Neural crest cell (in vitro differentiated cells): ENCODE measurements at places on chromosomes 2 and 18.

DNA sequence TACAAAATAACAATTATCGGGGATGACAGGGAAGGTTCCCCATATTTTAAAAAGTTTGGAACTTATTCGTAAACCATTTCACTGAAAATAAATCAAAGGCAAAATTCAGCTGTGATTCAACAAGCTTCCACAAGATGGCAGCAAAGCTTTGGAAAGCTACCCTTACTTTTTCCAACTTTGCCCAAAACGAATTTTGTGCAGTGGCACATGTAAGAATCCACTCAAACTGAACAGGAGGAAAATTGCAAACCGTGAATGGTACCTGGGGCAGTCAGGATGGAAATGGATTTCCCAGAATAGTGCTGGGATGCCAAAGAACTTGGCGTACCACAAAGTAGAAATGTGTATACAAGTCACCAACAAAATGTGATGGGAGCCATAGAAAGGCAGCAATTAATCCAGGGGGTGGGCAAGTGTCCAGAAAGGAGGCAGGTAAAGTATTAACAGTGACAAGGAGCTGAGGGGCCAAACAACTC is 10.7 kb downstream of the RPL31 start:
- DNase-seq = peak; percentile 54

- no peak for DNase-seq
Measured at GRCh38 chr2:128726236-128726635, 407.6 kb upstream of the HS6ST1 start.

GRCh38 chr2:142722569-142722968 is 154.9 kb upstream of the KYNU start:
- no peak for DNase-seq

GRCh38 chr2:26561918-26562810 is 79.0 kb downstream of the CIB4 start:
- DNase-seq = no peak

DNA sequence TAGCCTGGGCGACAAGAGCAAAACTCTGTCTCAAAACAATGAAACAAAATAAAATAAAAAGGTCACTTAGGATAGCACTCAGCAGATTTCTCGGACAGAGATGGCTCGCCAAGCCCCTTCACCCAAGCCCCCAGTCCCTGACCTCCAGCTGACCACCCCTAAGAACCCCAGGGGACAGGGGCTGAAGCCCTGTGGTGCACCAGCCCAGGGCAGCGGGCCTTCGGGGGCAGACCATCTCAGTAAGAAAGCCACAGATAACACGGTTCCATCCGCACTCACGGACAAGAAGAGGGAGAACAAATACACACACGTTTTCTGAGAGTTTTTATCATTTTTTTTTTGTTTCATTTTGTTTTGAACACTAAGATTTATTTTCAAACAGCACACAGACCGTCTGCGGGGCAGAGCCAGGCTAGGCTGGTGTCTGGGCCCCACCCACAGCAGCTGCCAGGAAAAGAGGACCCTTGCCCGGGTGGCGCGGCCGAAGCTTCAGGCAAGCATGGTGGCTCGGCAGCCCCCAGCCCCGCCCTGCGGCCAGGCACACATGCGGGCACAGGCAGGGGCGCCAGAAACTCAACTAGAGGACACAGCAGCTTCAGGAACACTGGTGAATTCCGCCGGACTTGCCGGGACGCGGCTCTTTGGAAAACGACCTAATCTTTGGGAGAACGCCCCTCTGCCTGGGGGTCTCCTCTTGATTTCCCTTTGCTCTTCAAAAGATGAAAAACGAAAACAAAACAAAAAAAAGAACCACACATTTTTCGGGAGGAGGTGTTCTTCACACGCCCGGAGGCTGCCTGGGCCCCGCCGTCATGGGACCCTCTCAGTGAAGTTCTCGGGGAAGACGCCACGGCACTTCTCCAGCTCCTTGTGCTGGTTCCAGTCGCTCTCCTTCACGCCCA is 59.0 kb downstream of the BIN1 start:
- no peak for DNase-seq

- no peak for DNase-seq
Measured at GRCh38 chr18:10060841-10061240, 147.0 kb downstream of the VAPA start.

- DNase-seq = peak; percentile 14
Measured at GRCh38 chr2:169828141-169828811, 1.0 kb downstream of the UBR3 start.

- no peak for DNase-seq
Measured at GRCh38 chr18:58758606-58759005, 87.3 kb downstream of the MALT1 start.

DNA sequence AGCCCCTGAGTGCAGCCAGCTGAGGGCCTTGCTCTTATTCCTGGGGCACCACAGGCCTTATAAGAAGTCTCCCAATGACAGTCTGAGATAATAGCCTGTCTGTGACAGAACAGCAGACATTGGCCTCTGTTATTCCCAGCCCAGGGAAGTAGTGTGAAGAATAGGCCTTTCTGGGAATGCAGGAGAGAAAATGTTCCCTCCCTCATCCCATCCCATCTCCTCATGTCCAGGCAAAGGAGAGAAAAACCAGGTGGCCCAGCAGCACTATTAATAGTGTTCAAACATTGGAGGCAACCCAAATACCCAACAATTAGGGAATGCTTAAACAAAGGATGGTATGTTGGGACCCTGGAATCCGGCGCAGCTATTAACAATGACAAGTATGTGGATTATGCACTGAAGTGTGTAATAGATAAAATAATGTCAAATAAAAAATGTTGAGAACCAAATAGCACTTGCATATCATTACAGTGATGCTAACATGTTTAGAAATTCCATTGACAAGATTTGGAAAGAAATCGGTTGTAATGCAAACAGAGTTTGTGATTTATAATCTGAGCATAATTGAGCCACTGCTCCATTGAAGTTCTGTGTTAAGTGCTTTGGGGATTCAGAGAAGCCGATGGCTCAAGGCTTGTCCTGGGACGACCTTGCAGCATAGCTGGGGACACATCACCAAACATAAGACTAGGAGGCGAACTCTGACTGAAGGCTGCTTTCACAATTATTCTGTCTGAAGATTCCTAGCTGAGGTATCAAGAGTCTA is 69.3 kb downstream of the LBH start:
- no peak for DNase-seq

- DNase-seq = no peak
Measured at GRCh38 chr2:197205585-197206215, 104.9 kb downstream of the ANKRD44 start.

DNA sequence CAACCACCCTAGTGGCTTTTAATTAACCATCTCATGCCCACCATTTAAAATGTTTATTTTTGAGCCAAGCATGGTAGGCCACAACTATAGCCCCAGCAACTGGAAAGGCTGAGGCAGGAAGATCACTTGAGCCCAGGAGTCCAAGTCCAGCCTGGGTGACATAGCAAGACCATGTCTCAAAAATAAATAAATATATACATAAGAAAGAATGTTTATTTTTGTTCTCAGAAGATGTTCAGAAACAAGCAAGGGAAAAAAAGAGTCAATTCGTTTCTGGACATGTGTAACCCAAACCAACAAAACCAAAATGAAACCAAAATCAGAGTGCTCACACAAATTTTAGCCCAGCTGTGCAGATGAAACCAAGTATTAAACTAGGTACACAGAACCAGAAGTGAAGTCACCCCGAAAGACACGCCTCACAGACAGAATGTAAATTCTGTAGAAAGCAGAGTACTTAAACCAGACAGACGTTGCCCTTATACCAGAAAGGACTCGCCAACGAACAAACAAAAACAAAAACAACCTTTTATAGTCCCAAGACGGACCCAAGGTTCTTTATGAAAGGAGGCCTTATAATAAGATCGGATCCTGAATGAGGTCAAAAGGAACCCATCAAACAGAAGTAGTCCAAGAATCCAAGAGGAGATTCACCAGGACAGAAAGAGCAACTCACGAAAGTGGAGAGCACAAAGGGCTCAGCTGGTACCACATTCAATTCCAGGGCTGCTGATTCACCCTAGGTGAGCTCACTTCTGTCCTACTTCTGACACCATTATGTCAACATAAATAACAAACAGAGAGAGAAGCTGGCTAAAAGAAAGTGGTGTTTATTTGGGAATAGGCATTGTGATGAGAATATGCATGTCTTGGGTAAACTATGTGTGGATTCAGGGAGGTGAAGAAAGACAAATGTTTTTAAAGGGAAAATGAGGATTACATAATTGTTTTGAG is 31.8 kb upstream of the MTCL1 start:
- DNase-seq = no peak

DNA sequence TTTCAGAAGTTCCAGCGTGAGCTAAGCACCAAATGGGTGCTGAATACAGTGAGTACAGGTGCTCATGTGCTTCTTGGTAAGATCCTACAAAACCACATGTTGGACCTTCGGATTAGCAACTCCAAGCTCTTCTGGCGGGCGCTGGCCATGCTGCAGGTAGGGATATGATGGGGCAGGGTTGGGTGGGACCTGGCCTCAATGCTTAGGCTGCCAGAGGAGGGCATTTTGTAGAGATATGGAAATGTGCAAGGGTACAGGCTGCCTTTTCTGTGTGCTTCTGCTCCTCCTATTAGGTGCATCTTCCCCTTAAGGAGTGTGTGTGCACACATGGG is 22.1 kb downstream of the GCKR start:
- no peak for DNase-seq

DNA sequence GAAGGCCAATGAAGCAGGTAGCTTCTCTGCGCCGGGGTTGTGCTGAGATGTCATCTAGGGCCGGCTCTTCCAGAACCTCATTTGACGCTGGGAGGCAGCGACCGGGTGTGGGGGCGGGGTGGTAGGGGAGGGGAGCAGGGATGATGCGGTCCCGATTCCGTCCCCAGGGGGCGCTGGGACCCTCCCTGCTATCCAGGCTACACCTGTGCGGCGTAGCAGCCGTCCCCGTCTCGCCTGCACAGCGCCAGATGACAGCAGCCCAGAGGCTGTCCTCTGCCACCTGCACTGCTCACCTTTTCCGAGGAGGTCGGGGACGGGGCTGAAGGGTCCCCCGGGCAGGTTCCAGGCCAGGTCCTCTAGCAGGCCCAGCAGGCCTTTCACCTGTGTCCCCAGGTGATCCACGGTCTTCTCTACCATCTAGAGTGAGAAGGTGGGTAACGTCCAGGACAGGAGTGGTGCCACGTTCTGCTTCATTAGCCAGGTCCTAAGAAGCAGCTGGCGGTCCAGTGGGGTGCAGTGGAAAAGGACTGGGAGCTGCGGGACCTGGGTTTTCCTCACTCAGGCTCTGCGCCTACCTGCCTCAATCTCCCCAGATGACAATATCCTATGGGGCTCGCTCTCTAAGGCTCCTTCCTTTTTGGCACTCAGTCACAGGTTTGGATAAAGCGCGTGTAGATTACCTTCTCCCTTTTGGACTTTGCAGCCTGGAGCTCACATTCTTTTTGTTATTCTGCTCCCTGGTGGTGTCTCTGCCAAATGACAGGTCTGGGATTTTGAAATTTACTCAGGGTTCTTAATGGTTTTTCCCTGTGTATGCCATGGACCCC is 56.0 kb upstream of the RAB6C start:
- peak; percentile 54 for DNase-seq

- DNase-seq = no peak
Measured at GRCh38 chr2:177598326-177599138, 206.0 kb downstream of the AGPS start.

DNA sequence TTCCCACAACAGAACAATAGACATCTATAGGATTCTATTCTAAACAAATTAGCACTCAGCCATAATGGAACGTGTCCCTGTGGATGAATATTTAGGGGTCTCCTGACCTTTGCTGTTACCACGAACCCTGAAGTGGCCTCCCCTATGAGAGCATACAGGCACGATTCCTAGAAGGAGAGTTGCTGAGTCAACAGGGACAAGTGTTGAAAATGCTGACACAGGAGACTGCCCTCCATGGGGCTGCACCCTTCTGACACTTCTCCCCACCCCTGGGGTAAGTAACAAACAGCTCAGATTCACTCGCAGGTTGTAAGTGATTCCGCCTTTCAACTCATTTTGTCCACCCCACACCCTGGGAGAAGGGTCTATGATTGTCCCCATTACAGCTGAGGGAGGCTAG is 14.1 kb upstream of the STK25 start:
- DNase-seq = no peak

GRCh38 chr2:8534729-8535468 is 147.0 kb upstream of the ID2 start:
- no peak for DNase-seq

DNA sequence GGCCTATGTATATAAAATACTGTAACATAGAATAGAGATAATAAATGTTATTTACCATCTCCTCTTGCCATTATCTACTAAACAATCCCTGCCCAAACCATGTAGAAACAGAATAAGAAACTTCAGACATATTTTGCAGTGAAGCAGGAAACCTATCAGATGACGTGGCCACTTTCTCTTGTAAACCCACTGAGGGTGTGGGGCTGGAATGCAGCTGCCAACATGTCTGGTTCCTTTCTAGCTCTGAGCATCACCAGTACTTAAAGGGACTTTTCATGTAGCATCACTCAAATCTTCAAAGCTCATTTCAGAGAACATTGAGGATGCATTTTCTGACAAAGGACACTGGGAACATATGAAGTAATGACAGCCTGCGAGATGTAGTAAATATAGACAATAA is 251.8 kb downstream of the LPIN1 start:
- DNase-seq = no peak

- DNase-seq = no peak
Measured at GRCh38 chr2:182973441-182974352, 64.6 kb downstream of the NCKAP1 start.

DNA sequence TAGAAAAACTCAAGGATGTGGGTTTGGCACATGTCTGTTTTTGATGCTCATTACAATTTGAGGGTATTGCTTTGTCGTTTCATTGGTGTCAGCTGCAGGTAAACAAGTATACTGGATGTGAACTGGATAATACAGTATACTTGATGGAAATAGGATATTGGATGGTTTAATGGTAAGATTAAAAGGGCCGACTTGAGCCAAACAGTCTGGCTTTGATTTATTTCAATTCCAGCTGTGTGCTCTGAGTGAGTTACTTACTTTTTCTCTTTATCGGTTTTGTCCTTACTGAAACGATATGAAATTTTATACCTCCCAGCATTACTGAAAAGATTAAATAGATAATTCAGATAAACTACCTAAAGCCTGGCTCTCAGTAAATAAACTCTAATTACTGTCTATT is 227.6 kb downstream of the ASXL3 start:
- no peak for DNase-seq

- no peak for DNase-seq
Measured at GRCh38 chr2:164178835-164179465, 442.3 kb downstream of the GRB14 start.

DNA sequence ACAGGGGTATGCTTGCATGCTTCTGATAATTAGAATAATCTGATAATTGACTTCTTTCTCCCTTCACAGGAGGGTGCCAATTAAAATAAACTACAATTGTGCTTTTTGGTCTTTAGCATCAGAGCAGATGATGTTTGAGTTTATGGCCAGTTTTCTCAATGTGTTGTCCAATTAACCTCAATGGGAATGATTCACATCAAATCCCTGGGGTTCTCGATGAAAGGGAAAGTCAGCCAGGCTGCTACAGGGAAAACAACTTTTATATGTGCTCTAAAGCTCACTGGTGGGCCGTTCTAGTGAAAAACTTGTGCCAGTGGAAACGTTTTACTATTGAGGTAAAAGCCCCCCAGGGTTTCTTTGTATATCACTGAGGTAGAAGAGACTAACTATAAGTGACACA is 887.3 kb upstream of the CRIM1 start:
- no peak for DNase-seq

GRCh38 chr2:156803243-156803642 is 367.1 kb downstream of the GPD2 start:
- no peak for DNase-seq

GRCh38 chr18:5890331-5891183 is 4.8 kb downstream of the TMEM200C start:
- DNase-seq = peak; percentile 44
